Hypothalamus (tissue), 51 donors: ENCODE measurements at places on chromosomes 4 and X.

DNA sequence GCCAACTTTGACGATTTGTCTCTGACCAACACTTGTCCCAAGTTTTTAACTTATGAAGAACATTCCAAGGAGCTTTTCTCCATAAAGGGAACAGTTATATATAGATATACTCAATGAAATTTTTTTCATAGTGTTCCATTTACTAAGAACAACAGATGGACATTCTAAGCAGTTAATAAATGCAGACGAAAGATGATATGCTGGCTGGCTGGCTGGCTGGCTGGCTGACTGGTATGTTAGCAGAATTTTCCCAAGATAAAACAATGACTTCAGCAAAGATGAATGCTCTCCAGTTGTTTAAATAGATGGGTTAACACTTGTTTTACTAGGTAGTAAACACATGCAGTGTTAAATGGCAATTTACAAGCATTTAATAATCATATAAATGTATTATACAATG is 62.2 kb downstream of the SPANXN3 start:
- DNase-seq = no peak

- DNase-seq = no peak
Measured at GRCh38 chr4:54169176-54169575, 59.9 kb upstream of the PDGFRA start.

DNA sequence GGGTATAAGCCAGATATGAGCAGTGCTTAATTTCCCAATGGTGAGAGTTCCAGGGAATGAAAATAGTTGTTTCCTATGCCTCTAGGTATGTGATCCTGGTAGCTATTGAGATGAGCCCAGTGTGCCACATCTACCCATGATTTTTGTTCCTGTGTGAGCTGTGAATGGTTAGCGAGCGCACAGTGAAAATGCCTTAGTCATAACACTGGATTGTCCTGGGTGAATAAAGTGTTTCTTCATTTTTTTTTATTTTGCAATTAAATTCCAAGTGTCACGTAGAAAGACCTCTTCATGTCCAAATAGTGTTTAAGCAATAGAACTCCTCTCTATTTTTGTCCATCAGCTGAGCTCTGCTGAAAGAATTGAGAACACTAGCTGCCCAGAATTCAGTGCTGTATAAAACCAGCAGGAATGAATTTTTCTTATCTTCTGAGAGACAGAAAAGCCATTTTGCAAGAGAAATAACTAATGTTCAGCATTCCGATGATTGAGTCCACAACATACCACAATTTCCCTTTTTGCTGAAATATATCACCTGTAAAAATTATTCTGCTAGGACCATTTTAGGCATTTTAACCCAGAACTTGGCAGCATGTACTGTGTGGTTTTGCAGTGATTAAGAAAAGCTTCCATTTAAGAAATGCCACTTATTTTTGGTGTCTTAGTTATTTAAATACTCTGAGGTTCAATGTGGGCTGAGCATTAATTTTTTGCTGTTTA is 5.6 kb downstream of the MAOA start:
- no peak for DNase-seq

- no peak for DNase-seq
Measured at GRCh38 chr4:176054942-176055341, 10.7 kb upstream of the WDR17 start.

GRCh38 chr4:175412746-175413145 is 399.3 kb downstream of the GPM6A start:
- DNase-seq = no peak

GRCh38 chr4:119011607-119011988 is 122.9 kb downstream of the SYNPO2 start:
- no peak for DNase-seq

DNA sequence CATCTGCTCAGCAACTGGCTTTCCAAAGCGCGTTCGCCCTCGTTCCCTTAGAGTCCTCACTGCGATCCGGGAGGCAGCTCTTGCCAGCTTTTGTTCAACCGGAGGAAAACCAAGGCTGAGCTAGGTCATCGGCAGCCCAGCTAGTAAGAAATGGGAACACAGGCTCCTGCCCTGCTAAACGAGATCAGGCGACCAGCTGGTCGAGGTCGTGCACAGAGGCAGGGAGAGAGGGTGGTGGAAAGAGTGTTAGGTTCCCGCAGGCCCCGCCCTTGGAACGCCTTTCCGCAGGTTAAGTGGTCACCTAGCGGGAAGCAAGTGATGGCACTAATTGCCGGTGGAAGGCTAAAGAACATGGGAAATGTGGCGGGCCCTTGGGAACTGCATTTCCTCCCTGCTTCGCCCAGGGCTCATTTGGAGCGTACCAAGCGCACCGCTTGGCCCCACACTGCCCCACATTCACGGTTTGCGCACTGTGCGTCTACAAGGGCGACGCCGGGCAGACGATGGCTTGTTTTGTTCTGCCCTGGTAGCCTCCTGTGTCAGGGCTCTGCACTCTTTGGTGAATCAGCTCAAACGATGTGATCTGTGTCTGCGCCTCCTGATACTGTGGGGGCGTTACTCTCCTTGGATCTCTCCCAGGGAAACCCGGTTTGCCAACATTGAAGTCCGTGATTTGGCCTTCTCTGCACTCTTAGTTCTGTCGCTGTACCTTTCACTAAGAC is 7.2 kb upstream of the PRDM8 start:
- DNase-seq = no peak

- DNase-seq = no peak
Measured at GRCh38 chr4:8792491-8792890, 79.1 kb downstream of the HMX1 start.

DNA sequence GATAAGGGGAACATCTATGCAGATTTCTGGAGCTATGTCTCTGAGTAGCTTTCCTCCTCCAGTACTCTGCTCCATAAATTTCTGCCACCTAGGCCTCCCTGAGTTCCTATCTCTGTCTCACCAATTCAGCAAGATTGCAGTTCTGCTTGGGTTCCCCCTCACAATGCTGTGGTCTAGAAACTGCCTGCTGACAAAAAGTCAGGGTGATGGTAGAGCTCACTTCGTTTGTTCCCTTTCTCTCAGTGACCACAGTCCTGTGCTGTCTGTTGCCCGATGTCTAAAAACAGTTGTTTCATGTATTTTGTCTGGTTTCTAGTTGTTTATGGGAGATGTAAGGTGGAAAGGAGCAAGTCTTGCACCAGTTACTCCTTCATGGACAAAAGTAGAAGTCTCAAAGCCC is 41.1 kb downstream of the AMMECR1 start:
- no peak for DNase-seq

DNA sequence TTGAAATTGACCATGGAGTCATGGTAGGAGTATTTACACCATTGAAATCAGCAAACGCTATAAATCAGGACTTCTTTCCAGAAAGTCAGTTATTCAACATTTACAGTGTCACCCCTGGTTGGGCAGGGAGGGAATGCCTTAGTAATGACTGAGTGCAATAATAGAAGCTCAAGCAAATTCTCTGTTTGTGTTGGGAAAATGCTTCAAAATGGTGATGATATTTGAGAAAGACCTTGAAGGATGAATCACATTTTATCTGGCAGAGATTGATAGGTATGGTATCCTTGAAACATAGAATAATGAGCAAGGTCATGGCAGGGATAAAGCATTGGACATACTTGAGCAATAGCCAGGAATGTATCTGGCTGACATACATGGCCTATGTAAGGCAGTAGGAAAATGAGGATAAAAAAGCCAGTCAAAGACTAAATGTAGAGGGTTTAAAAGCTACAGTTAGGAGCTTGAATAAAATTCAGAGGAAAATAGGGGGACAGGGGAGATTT is 248.7 kb downstream of the FMR1NB start:
- DNase-seq = no peak

GRCh38 chr4:84166486-84166885 is 332.6 kb downstream of the NKX6-1 start:
- no peak for DNase-seq

DNA sequence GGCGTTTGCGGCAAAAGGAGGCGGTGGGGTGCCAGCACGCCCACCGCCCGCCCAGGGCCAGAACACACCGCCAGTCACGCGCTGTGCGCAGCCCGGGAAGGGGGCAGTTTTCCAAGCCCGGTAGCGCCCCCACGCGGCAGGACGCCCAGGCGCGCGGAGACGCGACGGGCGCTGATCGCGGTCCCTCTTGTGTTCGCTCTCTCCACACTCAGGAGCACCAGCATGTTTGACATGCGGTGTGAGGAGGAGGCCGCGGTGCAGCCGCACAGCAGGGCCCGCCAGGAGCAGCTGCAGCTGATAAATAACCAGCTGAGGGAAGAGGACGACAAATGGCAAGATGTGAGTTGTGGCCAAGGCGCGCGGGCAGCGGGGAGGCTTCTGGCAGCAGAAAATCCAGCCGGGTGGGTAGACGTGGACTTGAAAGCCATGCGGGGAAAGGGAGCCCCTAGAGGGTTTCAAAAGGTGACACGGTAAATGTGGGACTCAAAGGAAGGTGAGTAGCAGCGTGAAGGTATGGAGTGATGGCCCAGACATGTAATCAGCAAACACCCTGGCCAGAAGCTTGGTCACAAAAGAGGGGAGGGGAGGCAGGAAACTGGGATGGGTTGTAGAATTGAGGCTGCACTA is 104.1 kb downstream of the PHOX2B start:
- peak; percentile 43 for DNase-seq

DNA sequence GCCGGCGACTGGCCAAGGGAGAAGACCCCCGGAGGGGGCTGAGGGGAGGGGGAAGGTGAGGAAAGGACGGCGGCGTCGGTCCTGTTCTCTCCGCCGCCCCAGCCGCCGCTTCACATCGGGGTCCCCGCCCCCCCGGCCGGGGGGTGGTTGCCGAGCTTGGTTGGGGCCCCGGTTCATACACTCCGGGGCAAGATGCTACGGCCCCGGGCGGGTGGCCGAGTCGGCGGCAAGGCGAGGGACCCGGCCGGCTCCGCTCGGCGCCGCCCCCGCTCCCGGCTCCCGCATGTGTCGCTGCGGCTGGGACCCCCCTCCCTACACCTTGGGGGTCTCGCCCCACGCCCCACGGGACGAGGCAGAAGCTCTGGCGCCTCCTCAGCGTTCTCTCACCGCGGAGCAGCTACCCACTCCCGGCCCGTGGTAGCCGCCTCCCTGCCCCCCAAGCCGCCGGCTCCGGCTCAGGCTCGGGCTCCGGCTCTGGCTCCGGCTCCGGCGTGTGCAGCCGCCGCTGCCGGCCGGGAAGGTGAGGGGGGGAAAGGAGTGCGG is 461 bp downstream of the FBXW7 start:
- DNase-seq = no peak

DNA sequence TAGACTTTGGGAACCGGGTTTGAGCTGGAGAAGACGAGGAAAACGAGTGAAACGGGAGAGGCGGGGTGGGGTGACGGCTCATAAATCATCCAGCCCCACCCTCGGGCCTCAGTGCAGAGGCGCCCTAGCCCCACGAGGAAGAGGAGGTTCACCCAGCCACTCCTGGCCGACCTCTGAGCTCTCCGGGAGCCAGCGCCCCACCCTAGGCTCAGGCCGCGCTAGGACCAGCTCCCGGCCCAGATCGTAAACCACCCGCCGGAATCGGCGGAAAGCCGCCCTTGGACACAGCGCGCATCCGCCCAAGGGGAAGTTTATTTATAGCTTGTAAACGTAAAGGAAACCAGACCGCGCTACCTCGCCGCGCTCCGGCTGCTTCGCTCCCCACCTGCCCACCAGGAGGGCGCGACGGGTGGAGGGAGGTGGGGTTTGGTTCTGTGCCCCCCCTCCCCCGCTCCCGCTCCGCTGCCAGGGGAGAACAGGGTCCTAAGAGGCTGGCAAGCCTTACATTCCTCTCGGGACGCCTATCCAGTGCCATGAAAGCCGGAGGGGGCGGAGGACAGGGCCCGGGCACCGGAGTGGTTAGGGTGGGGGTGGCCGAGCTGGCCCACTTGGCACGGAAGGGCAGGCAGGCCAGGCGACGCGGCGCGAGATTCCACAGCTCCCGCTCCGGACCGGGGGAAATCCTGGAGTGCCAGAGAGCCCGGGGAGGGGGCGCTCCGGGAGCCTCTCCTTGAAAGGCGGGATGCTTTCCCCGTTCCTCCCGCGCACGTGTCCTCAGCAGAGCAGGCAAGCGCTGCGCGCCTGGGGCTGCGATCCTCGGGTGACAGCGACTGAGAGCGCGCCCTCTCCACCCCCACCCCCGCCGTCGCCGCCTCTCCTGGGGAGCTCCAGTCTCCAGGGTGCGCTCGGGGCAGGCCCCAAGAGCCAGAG is 84.2 kb downstream of the BCOR start:
- peak; percentile 38 for DNase-seq

- no peak for DNase-seq
Measured at GRCh38 chrX:134935276-134935675, 55.5 kb upstream of the SMIM10 start.

DNA sequence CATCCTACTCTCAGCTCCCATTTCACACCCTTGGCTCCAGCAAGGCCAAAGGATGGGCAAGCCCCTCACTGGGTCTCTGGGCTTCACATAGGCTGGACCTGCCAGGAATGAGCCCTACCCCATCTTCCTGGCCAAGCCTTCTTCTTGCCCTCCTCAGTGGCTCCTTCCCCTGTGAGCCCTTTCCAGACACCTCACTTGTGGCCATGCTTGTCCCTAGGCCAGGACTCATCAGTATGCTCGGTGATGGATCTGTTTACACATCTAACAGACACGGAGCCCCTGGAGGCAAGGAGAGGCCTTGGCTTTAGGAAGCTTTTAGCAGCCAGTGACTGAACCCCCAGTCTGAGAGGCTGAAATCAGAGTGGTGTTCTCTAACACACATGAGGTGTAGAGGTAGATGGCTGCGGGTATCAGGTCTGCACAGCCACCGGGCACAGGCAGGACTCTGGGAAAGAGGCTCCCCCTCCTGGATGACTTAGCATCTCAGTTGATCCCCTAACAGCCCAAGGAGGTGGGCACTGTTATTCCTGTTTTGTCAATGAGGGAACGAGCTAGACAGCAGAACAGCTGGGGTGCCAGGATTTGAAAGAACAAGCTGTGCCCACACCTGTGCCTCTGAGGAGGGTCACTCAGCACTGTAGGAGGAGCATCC is 44.8 kb downstream of the PPP2R2C start:
- no peak for DNase-seq

DNA sequence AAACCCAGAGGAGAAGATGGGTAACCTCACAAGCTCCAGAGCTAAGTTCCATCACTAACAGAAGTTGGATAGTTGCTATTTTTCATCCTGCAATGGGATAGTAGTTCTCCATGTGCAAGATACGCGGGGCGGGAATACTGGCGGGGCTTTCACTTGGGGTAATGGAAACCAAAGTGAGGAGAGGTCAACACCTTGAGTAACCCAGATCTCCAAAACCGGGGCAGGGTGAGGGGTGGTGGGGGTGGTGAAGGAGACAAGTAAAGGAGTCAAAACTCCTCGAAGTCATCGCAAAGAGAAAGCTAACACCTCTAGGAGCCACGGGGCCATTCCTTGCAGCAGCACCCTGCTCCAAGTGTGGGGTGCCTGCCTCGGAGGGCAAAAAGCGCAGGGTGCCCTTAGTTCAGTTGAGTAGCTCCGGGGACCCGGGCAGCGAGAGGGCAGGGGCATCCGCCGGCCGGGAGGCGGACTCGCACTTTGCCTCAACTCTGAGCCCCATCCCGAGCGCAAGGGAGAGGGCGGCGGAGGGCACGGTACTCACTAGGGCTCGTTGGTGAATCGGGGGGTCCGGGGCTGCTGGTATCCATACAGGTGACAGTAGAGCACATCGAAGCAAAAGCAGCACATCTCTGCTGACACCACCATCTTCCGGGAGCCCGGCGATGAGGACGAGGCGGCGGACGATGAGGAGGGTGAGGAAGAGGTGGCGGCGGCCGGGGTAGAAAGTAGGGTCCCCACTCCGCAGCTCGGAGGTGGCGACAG is 645 bp downstream of the AMMECR1 start:
- no peak for DNase-seq
